AG04449 (cell line): ENCODE measurements at places on chromosomes 2 and 18.
A peak's percentile ranks its signal among the peaks of the same experiment; 100 is the strongest.

DNA sequence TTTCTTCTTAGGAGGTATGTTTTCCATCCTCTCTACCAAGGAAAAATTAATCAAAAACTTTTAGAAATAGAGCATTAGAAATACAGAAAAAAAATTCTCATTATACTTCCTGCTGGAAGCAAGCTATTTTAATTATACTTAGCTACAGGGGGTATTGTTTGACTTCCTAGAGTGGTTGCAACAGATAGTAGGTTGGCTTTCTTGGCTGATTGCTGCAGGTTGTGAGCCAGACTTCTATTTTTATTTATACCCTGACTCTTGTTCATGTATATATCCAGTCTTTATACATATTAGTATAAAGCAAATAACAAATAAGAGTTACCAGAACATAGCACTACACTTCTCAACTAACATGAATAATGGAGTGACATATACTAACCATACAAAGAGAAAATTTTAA, 460.8 kb upstream of the REG3G start:
- no peak for DNase-seq

DNA sequence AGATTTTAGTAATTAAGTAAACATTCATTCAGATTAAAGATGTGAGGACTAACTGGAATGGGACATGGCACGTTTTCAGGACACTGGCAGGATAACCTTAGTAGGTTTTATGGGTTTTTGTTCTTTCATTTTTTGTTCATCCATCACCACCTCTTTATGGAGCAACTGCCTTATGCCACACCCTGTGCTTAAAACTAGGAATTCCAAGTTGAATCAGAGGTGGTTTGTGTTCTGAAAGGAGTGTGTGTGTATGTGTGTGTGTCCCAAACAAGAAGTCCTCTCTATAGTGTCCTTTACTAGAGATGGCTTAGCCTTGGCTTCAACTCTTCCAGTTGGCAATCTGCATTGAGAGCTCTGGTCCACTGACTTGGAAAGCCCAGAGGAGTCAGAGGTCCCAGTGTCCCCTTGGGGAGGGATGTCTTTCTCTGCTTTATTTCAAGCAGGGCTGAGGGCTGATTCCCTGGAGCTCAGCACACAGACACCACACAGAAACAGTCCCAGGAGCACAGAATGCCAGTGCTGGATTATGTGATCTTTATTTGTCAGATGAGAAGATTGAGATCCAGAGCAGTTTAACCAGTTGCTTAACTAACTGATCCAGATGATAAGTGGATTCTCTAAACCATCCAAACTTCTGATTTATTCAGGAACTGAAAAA, 25.2 kb downstream of the RHOB start:
- no peak for DNase-seq

DNA sequence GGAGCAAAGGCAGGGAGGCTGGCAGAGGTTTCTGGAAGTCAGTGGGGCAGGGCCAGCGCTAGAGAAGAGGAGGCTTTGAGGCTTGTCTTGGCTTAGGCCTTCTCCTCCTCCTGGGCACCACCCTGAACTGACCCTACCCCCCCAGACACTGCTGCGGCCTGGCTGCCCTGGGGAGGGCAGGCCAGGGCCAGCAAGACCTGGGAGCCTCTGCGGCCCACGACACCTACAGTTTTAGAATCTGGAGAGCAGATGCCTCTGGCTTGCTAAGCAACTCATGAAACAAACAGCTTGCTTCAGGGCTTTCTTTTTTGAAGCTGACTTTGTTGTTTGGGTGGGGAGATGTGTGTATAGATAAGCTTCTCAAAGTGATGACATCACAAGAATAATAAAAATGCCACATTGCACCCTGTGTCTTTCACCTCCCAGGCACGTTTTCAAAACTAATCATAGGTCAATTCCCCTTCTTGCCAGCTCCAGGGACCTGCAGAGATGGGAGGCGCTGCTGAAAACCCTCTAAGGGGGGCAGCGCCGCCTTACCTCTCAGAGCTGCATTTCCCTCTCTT, 46.2 kb upstream of the SMAD7 start:
- peak; percentile 74 for DNase-seq

DNA sequence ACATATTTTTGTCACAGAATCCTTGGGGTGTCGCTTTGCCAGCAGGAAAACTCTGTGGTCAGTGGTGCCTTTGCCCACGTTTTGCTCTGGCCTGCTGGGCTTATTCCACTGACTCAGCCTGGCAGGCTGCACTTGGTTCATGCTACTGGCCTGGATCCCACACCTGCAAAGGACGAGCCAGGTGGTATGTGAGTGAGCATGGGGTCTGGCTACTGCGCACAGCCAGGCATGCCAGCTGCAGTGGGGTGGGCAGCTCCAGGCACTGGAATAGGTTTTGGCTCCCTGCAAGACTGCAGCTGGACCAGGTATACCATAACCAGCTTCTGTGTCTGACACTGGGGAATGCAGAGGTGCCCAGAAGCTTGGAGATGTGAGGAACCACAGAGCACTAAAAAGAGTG, 197.9 kb upstream of the VRK2 start:
- DNase-seq: no peak

DNA sequence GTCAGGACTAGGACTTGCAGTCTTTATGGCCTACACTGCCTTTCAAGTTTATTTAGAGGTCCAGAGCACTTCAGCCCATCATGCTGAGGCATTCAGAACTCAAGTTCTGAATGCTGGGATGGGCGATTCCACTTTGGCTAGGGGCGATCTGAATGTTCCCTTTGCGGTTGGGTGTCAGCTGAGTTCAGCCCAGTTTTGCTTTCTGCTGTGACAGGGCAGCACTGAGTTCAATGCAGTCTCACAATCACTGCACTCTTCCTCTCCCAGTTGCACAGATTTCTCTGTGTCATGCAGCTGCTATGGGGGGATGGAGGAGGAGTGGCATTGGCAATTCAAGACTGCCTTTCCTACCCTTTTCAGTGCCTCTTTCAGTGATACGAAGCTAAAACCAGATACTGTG, 1232.0 kb upstream of the FAM98A start:
- no peak for DNase-seq

- no peak for DNase-seq
Observed at GRCh38 chr2:221549143-221549542, 23.0 kb downstream of the EPHA4 start.
